Activated T-cell treated with anti-CD3 and anti-CD28 coated beads for 24 hours (primary cell): ENCODE measurements at places on chromosomes 11 and 22.

DNA sequence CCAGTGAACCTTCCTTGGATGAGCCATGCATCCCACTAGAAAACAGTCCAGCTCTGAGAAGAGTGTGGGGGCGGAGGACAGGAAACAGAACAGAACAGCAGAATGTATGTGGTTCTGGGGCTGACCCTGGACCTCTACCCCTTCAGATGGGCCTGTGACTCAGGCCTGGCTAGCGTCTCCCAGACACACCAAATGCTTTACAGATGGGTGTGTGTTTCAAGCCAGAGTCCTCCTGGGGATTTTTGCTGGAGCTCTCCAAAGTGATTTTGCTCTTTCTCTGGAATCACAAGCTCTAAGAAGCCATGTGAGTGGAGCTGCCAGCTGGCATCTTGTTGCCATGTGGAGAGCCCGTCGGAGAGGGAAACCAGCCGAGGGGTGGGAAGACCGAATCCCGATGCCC lies 13.2 kb upstream of the C1QTNF4 start:
- DNase-seq = no peak

GRCh38 chr11:13686776-13687175 lies 18.3 kb downstream of the FAR1 start:
- DNase-seq = no peak

DNA sequence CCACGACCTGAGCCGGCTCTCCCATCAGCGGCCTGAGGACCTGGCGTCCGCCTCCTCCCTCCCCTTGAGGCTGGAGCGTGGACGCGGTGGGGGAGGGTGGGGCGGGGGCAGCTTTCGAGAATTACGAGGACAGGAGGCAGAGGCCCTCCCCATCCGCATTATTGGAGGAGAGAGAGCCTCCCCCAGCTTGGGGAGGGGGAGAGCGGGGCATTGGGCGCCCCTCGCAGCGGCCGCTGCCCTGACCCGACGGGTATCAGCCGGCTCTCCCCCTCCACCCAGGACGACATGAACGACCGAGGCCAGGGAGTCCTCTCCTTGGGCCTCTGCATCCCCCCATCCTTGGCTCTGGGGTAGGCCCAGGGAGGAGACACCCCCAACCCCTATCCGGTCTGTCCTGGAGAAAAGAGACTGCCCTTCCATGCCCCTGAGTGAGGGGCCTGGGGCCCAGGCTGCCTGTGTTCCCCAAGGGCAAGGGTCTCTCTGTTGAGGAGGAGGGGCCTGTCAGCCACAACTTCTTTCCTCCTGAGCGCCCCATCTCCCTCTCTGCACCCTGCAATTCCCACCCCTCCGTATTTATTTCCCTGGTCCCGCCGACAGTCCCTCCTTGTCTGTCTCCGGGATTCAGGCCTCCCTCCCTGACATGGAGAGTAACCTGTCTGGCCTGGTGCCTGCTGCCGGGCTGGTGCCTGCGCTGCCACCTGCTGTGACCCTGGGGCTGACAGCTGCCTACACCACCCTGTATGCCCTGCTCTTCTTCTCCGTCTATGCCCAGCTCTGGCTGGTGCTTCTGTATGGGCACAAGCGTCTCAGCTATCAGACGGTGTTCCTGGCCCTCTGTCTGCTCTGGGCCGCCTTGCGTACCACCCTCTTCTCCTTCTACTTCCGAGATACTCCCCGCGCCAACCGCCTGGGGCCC lies 495 bp downstream of the GPR137 start:
- no peak for DNase-seq

DNA sequence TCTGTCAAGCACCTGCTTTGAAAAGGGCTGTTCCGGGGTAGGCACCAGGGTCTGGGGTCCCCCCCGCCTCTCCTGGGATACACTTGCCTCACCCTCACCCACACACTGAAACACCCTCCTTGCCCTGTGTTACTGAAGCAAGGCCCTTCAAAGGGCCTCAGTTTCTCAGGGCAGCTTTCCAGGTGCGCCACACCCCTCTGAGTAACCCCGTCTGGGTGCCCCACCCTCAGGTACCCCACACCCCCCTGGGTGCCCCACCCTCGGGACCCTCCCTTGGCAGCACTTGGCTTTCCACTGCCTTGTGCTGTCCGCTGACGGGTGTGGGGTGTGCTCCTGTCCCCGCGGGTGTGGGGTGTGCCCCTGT lies 413.6 kb downstream of the TBC1D22A start:
- DNase-seq = no peak

- no peak for DNase-seq
Observed at GRCh38 chr11:63716046-63716445, 34.7 kb downstream of the RTN3 start.
